ENCODE measurements at places on chromosomes 2 and 18.

DNA sequence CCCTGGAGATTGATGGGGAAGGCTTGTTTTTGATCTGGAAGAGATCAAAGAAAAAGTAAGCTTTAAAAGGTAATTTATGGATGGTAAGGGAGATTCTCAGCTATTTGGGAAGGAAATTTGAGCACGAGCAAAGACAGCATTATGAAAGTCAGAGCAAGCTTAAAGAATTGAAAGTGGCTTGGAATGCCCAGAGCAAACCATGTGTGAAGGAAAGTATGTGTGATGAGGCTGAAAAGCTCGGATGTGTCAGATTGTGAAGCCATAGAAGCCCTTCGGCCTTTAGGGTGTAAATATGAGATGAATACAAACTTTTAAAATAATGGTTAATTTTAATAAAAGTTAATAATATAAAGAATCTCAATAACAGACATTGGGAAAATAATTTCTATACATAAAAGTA, 377.4 kb upstream of the DSEL start:
- no peak for DNase-seq

- no peak for DNase-seq
Observed at GRCh38 chr2:127362971-127363370, 24.8 kb downstream of the MAP3K2 start.

- DNase-seq, result no peak
Observed at GRCh38 chr2:60469536-60470317, 83.7 kb downstream of the BCL11A start.

GRCh38 chr18:40159141-40160017, 1795.7 kb upstream of the PIK3C3 start:
- peak; percentile 64 for DNase-seq

DNA sequence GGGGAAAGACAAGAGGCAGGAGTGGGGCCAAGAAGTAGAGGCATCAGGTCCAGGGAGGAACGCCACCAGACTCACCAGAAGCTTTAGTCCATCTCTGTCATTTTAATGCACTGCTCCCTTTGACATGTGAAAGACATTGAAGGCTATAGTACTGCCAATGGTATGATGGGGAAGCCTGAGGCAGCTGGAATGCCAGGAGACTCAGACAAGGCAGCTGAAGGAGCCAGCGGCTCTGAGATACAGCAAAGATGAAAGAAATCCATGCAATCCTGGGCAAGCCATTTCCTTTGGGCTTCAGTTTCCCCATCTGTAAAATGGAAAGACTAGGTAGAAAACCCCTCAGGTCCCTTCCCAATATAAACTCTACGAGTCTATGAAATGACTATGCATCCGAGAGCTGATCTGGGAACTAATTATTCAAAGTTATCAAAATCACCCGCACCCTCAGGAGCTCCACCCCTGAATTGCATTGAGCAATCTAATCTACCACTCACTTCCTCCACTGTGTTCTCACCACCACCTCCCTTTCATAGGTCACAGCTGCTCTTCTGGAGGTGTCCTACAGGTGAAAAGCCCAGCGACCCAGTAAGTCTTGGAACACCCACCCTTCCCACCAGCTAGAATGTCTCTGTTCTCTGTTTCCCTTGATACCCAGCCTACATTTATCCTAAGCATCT, 3.1 kb downstream of the CXCR2 start:
- DNase-seq, result peak; percentile 49

- no peak for DNase-seq
Observed at GRCh38 chr18:54606835-54607212, 15.8 kb downstream of the DYNAP start.
